ENCODE measurements at places on chromosomes 13 and 19.

- no peak for DNase-seq
Measured at GRCh38 chr19:19570571-19570970, 32.5 kb downstream of the CILP2 start.

- DNase-seq = no peak
Measured at GRCh38 chr13:41700790-41701310, 243.5 kb downstream of the RGCC start.

- DNase-seq = no peak
Measured at GRCh38 chr13:58721273-58721672, 1089.7 kb downstream of the PCDH17 start.

DNA sequence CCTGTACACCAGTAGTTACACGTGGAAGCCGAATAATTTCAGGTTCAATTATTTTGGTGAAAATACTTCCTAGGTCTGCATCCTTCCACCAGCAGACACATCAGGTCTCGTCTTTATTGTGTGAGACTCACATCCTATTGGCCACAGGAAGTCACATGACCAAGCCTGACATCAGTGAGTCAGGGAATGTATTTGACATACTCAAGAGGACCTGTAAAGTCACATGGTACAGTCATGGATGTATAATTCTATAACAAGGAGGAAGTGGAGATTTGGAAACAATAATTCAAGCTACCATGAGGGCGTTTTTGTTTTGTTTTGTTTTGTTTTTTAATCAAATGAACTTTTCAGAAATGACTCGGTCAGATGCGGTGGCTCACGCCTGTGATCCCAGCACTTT is 9.3 kb upstream of the HIF3A start:
- DNase-seq = peak; percentile 13

GRCh38 chr13:112448621-112449544 is 72.7 kb downstream of the SPACA7 start:
- no peak for DNase-seq

DNA sequence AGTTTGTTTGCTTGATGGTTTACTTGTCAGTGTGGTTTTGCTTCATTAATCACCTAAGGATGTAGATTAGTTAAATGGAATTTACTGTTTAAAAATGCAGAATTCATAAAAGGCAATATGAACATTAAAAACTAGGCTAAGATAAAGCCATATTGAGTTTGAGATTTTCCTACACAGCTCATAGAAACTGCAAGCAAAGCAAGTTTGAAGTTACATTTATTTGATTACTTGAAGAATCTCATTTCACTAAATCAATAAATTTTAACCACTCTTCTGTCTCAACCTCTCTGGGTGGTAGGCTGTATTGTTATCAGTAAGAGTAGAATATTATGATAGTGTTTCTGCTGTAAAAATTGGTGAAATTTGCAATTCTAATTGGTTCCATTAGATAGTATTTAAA is 1180.7 kb upstream of the SLC10A2 start:
- DNase-seq = no peak

DNA sequence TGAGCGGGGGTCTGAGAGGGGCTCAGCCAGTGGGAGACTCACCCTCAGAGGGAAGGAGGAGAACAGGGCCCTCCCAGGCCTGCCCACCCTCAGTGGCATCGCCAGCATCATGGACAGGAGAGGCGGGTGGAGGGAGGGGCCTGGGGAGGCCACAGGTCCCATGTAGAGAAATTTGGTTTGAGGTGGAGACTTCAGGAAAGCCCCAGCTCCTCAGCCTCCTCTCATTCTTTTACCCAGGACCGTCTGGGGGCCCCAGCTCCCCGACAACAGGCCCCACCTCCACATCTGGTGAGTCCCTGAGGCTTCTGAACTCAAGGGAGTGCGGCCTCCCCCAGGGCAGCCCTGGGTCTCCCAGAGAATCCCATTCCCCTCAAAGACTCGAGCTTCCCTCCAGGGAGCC is 3.1 kb downstream of the LILRB1 start:
- DNase-seq = no peak

GRCh38 chr13:31903111-31903815 is 128.3 kb upstream of the FRY start:
- DNase-seq = no peak

- DNase-seq = no peak
Measured at GRCh38 chr13:27600711-27601110, 19.6 kb downstream of the LNX2 start.

GRCh38 chr19:35013041-35013819 is 13.1 kb downstream of the GRAMD1A start:
- DNase-seq = peak; percentile 89

Measured in activated CD4-positive, alpha-beta T cell treated with anti-CD3 and anti-CD28 coated beads for 36 hours (primary cell).